ENCODE measurements at places on chromosomes 6 and 20. TPM values are rescaled to one million over a fixed set of nuclear protein-coding genes. Genes with fewer than 3 reads are reported as not detected.

NECAB3 gene
- total RNA-seq = 12.2 TPM

SLC32A1 gene
- not detected for total RNA-seq

CAGE1 gene
- 0.09 TPM for total RNA-seq

PPP1R16B gene
- 78.8 TPM for total RNA-seq

TMEM63B gene
- total RNA-seq = 15.2 TPM

C6orf58 gene
- not detected for total RNA-seq

ESF1 gene
- total RNA-seq = 23.1 TPM

CRISP2 gene
- not detected for total RNA-seq

TUBB1 gene
- not detected for total RNA-seq

TRPC4AP gene
- 39.6 TPM for total RNA-seq

GJA10 gene
- total RNA-seq = not detected

LGSN gene
- not detected for total RNA-seq

ALDH5A1 gene
- 16.5 TPM for total RNA-seq

ADGRF4 gene
- total RNA-seq = not detected

OCSTAMP gene
- 0.19 TPM for total RNA-seq

DOK5 gene
- 2.1 TPM for total RNA-seq

RFX6 gene
- not detected for total RNA-seq

SYNGAP1 gene
- total RNA-seq = 43.6 TPM

HSPA1B gene
- 54.6 TPM for total RNA-seq

HLA-G gene
- 0.55 TPM for total RNA-seq

PREX1 gene
- 36.5 TPM for total RNA-seq

TREML2 gene
- 7.1 TPM for total RNA-seq

SLC16A10 gene
- total RNA-seq = 7.0 TPM

NMBR gene
- not detected for total RNA-seq

RNF39 gene
- total RNA-seq = not detected

KLC4 gene
- 10.1 TPM for total RNA-seq

ZC3H12D gene
- total RNA-seq = 89.9 TPM

PRKN gene
- total RNA-seq = 0.87 TPM

DYNLT1 gene
- 116 TPM for total RNA-seq

ZC2HC1B gene
- not detected for total RNA-seq

DEFB132 gene
- total RNA-seq = not detected

CTNNBL1 gene
- 93.4 TPM for total RNA-seq

MMP24OS gene
- 56.8 TPM for total RNA-seq

TRDN gene
- total RNA-seq = not detected

ASXL1 gene
- total RNA-seq = 141 TPM

PROKR2 gene
- total RNA-seq = not detected

MMP24 gene
- total RNA-seq = not detected

PRRC2A gene
- total RNA-seq = 280 TPM

DHX16 gene
- total RNA-seq = 34.5 TPM

CNR1 gene
- total RNA-seq = not detected

PRR18 gene
- total RNA-seq = not detected

MOCS1 gene
- 6.2 TPM for total RNA-seq

REPS1 gene
- total RNA-seq = 60.3 TPM

PPP1R14C gene
- total RNA-seq = not detected

POPDC3 gene
- not detected for total RNA-seq

EYS gene
- total RNA-seq = not detected

RIPPLY2 gene
- total RNA-seq = not detected
